ENCODE measurements at places on chromosomes 7 and 10.
A peak's percentile ranks its signal among the peaks of the same experiment; 100 is the strongest.

- DNase-seq, result peak; percentile 65
These were observed 69.3 kb downstream of the AP3M1 start for GRCh38 chr10:74081192-74081803.

DNA sequence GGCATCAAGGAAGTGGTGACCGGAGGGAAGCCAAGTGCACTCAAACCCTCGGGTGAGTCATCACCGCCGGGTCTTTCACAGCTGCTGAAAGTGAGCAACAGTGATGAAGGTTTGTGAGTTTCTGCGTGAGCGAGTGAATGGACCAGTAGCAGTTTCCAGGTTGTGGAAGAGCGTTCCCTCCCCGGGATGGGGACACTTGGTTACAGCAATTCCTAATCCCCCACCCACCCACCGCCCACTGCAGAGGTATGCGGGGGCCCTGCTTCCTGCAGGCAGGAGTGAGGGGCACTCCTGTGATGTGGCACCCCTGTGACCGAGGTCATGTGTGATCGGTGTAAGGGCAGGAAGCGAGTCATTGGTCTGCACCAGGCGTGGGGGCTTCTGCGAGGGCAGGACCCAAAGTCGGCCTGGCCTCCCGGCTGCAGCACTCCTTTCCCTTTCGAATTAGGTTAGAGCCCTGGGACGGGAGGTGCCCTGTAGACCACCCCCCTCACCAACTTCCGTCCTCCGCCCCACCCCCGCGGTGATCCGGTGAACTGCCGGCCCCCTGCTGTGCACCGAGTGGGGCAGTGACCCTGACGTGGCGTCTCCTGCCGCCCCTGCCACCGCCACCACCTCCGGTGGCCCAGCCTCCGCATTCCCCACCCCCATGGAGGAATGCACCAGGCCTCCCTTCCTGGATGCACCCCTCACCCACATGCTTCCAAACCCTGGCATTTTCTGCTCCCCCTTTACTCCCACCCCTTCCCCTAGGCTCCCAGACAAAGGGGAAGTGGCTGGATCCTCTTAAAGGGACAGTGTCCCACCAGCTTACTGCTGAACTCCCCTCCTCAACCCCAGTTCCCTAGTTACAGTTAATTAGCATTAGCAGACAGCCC lies 10.9 kb downstream of the LIMK1 start:
- no peak for DNase-seq

DNA sequence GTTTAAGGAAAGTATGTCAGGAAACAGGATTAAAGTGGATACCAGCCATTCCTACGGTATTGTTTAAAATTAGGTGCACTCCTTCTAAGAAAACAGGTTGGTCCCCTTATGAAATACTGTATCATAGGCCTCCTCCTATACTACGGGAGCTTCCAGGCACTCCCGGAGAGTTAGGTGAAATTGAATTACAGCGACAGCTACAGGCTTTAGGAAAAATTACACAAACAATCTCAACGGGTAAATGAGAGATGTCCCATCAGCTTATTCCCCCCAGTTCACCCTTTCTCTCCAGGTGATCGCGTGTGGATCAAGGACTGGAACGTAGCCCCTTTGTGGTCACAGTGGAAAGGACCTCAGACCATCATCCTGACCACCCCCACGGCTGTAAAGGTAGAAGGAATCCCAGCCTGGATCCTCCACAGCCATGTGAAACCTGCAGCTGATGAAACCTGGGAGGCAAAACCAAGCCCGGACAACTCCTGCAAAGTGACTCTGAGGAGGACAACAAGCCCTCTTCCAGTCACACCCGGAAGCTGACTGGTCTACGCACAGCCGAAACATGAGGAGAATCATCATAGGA lies 25.1 kb upstream of the GHITM start:
- no peak for DNase-seq

DNA sequence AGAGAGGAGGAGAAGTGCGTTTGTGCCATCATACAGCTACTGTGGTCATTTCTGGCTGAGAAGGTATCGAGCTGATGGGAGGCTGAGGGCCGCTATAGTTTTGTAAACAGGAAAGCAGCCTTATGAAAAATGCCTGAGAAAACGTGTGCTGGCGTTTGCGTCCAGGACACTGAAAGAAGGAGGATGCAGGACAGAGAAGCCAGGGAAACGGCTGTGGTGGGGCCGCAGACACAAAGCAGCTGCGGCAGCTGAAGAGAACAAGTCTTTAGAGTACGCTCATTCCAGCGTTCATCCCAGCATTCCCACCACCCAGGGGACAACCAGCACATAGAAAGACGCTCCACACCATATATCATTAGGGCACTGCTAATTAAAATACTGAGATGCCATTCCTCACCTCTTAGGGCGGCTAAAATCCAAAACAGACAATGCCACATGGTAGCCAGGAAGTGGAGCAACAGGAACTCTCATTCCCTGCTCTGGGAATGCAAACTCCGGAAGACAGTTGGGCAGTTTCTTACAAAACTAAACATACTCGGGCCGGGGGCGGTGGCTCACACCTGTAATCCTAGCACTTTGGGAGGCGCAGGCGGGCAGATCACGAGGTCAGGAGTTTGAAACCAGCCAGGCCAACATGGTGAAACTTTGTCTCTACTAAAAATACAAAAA lies 18.4 kb downstream of the GNA12 start:
- DNase-seq, result no peak

GRCh38 chr10:128062331-128062880 lies 63.8 kb downstream of the MKI67 start:
- DNase-seq, result no peak

DNA sequence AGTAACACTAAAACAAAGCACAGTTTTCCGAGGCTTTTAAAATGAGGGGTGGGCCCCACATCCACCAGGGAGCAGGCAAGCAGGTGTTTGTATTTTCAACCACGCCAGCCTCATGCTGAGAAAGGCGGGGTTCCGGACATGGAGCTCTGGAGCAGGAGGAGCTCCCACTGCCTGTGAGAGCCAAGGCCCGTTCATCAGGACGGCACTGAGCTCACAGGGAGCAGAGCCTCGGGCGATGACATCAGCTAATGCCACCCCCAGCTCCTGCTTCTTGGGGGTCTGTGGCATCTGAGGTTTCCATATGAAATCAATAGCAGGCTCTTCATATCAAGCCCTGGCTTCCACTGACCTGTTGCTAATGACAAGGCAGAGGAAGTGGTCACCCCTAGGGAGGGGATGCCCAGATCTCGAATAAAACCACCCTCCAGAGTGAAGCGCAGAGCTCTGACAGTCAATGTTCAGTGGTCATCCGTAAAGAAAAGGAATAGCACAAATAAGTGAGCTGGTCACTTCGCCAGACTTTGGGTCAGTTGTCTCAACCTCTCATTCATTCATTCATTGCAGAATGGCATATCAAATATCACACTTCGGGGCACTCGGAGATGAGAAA lies 89.1 kb downstream of the TNS3 start:
- no peak for DNase-seq

DNA sequence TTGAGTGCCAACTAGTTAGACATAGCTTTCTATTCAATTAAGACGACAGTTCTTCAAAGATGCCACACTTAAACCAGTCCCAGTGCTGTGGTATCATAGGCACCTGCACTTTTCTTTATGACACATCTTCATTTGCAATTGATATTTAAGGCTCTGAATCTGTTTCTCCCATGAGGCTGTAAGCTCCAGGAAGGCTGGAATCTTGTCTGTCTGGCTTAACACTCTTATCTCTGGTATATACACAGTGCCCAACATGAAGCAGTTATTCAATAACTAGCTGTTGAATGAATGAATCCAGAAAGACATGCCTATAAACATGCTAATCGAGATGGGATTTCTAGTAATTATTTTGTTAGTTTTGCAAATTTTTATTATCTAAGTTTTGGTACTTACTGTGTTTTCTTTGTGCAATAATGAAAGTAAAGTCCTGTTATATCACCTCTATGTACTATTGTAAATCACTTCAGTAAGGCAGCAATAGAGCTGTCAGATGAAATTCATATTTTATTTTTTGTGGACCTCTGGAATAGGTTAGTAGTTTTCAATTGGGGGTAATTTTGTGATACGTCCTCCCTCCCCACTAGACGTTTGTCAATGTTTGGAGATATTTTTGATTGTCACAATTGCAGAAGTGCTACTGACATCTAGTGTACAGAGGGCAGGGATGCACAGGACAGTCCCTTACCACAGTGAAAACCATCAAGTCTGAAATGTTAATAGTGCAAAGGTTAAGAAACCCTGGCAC lies 51.3 kb upstream of the STEAP4 start:
- DNase-seq, result no peak

GRCh38 chr7:89809291-89809690 lies 345.0 kb upstream of the STEAP1 start:
- DNase-seq, result no peak

DNA sequence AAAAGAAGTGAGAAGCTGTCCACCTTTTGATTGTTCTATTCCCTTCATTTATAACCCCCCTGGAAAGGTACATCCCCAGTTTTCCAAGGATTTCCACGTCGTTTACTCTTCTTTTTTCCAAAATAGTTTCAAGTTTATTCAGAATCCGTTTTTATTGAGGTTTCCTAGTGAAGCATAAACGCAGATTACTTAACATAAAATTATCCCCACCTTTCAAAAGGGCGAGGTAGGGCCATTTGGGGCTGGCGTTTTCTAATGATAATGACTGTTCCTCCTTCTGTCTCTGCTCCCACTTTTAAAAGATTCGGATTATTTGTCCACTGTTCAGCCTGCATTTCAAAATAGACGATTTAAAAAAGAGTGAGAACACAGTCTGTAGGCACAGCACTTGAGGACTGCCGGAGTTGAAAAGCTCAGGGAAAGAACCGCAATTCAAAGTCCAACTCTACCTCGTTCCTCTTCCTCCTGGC lies 165.2 kb upstream of the PPP1R3A start:
- no peak for DNase-seq

- no peak for DNase-seq
These were observed 19.5 kb downstream of the WDFY4 start for GRCh38 chr10:48704156-48704555.

- no peak for DNase-seq
These were observed 4.2 kb upstream of the TCF7L2 start for GRCh38 chr10:112945811-112946210.

- DNase-seq, result no peak
These were observed 122.4 kb upstream of the PPP2R2D start for GRCh38 chr10:131778385-131778784.

- peak; percentile 62 for DNase-seq
These were observed 80.4 kb downstream of the AUTS2 start for GRCh38 chr7:69678494-69679187.

GRCh38 chr7:76077435-76077834 lies 29.5 kb downstream of the MDH2 start:
- DNase-seq, result no peak

DNA sequence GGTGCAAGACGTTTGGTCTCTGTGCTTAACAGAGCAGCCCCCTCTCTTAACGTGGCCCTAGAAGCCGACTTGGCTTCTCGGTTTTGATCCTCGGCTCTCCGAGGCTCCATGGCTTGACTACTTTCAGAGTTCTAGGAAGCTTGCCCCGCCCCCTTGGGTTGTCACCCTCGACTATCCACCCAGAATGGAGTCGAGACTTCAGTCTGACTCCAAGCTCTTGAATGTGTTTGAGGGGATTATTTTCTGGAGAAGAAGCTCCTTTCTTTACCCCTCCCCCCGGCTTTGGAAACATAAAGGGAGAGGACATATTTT lies 448 bp downstream of the SEC24C start:
- no peak for DNase-seq

DNA sequence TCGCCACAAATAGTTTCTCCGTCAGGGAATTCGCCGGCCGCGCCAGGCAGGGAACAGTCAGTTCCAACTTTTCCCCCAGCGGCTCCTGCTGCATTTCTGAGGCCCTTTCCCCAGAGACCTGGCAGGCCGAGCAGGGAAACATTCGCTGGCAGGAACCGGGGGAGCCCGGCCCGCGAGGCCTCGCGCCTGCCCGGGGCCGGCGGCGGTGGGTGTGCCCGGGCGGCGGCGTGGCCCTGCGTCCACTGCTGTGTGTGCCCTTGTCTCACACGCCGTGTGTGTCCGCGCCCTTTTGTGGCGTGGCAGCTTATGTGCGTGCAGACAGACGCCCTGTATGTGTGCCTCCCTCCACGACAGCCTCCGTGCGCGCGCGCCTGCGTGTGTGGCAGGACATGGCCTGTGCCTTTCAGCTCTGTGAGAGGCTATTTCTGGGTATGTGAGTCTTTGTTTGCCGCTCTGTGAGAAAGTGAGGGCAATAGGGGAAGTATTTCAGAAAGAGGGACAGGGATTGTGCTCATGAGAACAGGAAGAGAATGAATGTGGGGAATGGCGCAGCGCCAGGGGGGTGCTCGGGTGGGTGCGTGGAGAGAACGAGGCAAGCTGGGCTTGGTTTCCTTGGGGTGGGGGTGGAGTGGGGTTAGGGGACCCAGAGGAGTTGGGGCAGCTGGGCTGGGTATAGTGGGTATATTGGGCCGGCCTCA lies 689 bp upstream of the SMARCD3 start:
- DNase-seq, result peak; percentile 63

DNA sequence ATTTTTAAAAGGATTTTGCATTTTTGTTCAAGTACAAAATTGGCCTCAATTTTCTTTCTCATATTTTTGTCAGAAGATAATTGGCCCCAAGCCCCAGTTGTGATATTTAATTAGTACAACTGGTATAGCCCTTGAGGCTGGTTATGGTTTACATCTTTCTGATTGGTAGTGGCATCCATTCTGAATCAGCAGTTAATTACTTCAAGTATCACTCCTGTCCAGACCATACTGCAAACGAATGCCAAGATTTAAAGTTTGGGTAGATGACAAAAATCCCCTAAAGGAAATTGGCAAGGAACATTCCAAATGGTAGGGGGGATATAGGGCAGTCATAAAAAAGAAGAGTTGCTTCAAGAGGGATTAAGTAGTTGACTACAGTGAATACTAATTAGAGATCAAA lies 23.1 kb downstream of the MYPN start:
- no peak for DNase-seq

- DNase-seq, result no peak
These were observed 833.8 kb downstream of the GRID1 start for GRCh38 chr10:85532773-85533172.

DNA sequence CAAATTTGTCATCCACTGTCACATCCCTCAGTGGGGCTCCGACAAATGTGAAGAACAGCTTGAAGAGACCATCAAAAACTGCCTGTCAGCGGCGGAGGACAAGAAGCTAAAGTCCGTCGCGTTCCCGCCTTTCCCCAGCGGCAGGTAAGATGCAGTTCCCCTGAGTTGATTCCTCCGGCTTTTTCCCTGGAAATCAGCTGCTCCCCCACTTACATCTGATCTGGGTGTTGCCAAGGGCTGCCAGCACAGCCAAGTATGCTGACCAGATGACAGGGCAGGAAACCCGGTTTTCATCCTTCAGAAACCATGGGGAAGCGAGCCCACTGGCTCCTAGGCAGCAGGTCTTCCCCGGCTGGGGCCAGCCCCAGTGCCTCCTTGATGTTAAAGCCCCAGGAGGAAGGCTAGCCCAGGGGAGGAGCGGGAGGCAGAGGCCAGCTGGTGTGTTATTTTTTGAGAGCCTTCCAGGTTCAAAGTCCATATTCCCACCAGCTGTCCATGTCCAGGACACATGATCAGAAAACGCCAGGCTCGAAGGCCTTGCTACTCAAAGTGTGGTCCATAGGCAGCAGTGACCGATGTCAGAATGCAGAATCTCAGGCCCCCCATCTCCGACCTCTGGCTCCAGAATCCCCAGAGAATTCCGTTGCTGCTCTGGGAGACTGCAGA lies 23.4 kb downstream of the AIFM2 start:
- no peak for DNase-seq

- DNase-seq, result no peak
These were observed 22.2 kb upstream of the SH2B2 start for GRCh38 chr7:102264367-102264891.
